Fibroblast of villous mesenchyme (primary cell): ENCODE measurements at places on chromosomes 7 and 10. TPM values are rescaled to one million over a fixed set of nuclear protein-coding genes. Genes with fewer than 3 reads are reported as not detected.
A peak's percentile ranks its signal among the peaks of the same experiment; 100 is the strongest.

DNA sequence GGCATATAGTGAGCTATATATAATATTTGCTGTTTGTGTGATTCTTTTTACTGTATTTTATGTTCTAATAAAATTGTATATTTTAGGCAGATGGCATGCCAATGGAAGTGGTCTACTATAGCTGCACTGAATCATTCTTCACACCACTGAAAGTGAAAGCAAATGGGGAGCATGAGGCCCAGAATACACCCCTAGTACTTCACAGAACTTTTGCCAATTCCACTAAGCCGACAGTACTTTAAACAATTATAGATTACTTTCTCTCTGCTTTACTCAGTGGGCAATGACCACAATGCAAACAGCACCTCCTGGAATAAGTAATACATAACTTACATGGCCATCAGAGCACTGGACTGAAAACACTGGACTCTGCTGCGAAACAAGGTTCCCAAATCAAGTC, 70.2 kb downstream of the ANKRD26 start:
- peak; percentile 8 for DNase-seq

GRCh38 chr7:36806891-36807290, 82.6 kb upstream of the AOAH start:
- DNase-seq, result no peak

DNA sequence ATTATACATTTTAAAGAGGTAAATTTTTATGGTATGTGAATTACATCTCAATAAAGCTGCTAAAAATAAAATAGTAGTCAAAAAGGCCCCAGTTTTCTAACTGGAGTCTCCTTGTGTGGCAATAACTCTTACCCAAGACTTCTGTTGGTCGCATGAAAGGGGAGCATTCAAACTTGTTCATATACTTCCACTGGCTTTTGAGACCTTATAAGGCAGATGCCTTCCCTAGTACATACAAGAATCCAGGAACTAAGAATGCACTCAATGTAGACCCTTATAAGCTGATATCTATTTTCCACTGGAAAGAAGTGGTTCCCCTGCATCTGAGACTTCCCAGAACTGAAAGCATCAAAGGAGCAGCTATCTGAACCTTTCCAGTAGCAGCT, 13.0 kb downstream of the BCAP29 start:
- peak; percentile 7 for DNase-seq

GRCh38 chr7:106114716-106115383, 2.7 kb upstream of the SYPL1 start:
- no peak for DNase-seq

- DNase-seq, result no peak
Observed at GRCh38 chr7:50660040-50660829, 95.0 kb upstream of the DDC start.

GRCh38 chr10:118458957-118459641, 117.0 kb upstream of the FAM204A start:
- DNase-seq, result no peak

DNA sequence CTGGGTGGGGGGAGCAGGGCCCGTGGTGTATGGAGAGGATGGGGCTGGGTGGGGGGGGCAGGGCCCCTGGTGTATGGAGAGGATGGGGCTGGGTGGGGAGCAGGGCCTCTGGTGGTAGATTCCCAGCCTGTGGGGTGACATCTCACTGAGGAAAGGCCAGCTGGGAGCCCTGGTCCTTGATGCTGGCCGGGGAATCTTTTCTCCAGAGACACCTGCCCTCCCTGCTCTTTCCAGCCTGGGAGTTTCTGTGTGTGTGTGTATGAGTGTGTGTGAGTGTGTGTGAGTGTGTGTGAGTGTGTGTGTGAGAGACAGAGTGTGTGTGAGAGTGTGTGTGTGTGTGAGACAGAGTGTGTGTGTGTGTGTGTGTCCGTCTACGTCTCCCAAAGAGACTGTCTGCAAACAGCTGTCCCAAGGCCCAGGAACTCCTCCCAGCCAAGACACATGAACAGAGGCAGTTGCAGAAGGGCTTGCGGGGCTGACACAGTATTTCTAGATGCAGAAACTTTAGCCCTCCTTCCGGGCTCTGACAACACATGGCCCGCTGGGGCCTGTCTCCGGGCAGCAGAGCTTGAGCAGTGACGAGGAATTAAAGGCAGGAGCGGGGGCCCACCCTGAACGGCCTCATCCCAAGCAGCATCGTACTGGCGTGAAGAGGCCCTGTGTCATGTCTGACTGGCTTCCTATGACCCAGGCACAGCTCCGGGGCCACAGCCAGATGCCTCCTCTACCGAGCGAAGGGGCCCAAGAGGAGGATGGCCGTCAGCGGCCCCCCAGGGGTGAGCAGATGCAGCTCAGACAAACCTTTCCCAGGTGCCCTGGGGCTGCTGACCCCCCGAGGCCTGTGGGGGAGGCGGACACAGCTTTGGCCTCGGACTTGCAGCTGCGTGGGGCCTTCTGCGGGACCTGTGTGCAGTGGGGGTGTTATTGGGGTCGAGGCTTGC, 24.3 kb downstream of the FAM20C start:
- peak; percentile 16 for DNase-seq

DNA sequence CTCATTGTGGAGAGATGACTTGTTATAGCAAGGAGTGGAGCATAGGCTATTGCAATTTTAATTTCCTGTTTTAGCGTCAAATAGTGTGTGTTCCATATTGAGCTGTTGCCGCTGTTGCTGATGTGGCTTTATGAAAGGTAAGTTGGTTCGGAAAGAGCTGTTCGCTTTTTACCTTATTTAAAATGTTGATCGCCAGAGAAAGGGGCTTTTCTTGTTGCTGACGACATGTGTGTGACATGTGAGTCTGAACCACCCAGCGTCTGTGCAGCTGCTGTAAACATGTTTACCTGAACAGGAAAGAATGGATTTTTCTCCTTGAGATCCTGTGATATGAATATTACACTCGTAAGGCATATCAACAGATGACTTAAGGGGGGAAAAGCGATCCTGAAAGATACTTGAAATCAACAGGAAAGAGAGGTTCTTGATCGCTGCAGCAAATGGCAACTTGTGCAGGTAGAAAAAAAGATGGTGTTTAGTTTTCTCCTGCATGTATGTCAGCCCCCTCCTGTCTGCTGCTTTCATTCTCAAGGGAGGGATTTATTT, 2.5 kb downstream of the ZEB1 start:
- peak; percentile 38 for DNase-seq

DNA sequence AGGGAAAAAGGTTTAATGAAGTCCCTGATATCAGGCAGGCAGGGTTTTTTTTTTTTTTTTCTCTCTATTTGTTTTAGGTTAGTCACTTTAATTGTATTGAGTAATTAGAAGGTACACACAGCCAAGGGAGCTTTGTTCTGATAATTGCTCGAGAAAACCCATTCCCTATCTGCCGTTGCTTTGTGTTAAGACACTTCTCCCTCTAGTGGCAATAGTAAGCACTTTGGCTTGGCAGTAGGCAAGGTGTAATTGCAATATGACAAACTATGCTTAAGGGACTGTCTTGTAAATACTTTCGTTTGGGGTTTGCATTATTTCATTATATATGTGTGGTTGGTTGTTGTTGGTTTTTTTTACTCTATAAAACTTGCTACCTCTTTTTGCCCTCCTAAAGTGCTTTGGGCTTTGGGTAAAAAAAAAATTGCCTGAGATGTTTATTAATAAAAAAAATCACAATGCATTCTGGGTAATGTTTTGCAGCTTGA, 113.4 kb downstream of the BTRC start:
- peak; percentile 77 for DNase-seq

- peak; percentile 47 for DNase-seq
Observed at GRCh38 chr7:1951159-1951536, 281.1 kb downstream of the ELFN1 start.

GRCh38 chr7:71598553-71598952, 466.6 kb downstream of the GALNT17 start:
- DNase-seq, result no peak

DNA sequence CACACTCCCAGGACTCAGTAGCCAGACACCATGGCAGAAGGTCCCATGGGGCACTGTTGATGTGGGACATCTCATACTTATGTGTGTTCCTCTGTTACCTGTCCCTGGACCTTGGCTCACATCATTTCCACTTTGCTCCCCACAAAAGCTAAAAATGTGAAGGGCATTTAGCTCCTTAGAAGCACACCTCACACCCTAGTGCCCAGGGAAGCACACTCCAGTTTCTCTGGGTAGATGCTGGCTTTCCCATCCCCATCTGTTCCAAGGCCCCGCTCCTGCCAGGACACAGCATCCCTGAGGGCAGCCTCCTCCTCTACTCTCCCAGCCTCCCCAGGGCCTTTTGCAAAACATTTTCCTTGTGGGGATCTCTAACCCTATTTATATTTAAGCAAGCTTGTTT, 572.4 kb upstream of the MGMT start:
- no peak for DNase-seq

- no peak for DNase-seq
Observed at GRCh38 chr10:7441403-7442147, 30.7 kb upstream of the SFMBT2 start.

DNA sequence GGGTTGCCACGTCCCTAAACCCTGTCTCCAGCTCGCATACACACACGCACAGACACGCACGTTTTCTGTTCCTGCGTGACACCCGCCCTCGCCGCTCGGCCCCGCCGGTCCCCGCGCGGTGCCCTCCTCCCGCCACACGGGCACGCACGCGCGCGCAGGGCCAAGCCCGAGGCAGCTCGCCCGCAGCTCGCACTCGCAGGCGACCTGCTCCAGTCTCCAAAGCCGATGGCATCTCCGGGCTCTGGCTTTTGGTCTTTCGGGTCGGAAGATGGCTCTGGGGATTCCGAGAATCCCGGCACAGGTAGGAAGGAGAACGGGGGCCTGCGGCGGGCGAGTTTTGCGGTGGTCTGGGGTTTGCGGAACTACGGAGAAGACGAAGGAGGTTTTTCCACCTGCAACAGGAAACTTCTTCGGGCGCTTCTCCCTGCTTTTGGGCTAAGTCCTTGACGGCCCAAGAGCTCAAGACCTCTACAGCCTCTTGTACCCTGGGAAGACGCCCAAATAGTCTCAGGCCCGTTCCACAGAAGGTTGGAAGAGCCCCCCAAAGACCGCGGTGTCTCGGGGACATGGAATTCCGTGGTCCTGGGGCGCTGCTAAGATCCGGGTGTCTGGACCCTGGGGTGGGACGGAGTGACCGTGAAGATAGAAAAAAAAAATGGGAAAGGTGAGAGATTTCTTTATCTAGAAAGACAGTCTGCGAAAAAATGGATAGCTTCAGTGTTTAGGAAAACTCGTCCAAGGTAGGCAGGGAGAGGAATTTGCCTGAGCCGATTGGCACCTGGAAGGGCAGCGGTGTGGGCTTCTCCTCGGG, at the start of gene GAD2:
GAD2 (plus strand) TSS at position 190 of the 811 bp plus-strand sequence; CDS start at position 226, 36 bp downstream.
- DNase-seq, result no peak

DNA sequence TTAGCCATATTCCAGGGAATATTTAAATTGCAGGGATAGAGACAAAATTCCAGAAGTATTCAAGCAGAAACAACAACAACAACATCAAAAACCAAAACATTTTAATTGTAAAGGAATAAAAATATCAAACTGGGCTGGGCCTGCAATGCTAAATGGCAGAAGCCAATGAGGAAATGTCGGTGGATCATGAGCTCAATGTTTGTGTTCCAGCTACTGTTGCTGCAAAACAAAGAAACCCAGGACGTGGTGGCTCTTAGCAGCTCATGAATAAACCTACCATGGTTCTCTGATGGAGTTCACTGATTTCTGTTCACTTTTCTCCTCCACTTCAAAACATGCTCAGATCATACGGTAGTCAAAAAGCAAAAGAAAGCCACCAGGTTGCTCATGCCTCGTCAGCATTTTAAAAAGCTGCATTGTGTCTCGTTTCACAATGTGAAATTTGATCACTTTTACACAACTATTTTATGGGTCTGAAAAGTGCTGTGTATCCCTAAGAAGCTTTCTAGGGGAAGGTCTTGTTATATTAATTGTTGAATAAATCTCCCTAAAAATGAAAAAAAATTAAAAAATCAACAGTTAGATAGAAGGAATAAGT, 54.0 kb downstream of the ASNS start:
- no peak for DNase-seq

GRCh38 chr7:20114468-20114867, 102.7 kb downstream of the MACC1 start:
- no peak for DNase-seq

- DNase-seq, result no peak
Observed at GRCh38 chr7:93856323-93856722, 34.2 kb downstream of the TFPI2 start.

- no peak for DNase-seq
Observed at GRCh38 chr7:3175285-3175902, 125.7 kb upstream of the SDK1 start.

- DNase-seq, result no peak
Observed at GRCh38 chr7:129169171-129169671, 19.2 kb upstream of the SMO start.

DNA sequence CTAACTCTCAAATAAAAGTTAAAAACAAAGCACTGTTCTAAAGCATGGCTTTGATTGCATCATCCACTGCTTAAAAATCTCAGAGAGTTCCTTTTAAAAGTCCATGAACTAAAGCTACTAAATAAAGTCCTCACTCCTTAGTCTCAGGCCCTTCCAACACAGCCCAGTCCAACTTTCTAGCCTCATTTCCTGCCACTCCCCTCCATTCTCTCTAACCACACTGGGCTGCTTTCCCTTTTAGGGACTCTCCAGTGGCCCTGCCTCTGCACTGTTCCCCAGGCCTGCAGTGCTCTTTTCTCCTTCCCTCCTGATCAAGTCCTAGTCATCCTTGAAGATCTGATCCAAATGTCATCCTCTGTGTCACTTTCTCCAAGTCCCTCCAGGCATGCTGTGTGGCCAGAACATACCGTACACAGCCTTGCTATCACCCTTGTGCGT, 56.9 kb upstream of the PPP1R3C start:
- DNase-seq, result peak; percentile 31

DNA sequence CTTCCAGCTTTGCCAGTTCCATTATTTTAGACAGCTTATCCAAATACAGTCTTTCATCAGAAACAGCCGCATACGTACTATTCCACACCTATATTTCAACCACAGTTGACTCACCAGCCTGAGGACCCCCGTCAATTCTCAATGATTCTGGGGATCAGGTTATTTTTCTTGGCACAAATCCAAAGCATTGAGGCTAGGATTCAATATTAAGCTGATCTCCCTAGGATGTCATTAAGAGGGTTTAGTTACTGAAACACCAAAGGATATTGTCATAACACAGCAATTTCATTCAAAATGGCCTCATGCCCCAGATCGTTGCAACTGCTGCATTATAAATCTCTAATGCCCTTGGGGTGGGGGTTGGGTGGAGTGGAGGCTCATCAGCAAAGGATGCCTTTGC, 214.6 kb downstream of the PTEN start:
- DNase-seq, result no peak

Gene CEP55
- total RNA-seq, result 20.0 and 35.0 TPM in 2 replicates

Gene C10orf105
- under 0.01 TPM in 1 of 2 replicates, not detected in the other for total RNA-seq

Gene CFTR
- 0.43 and 0.64 TPM in 2 replicates for total RNA-seq

Gene ACSL5
- total RNA-seq, result 3.5 and 8.6 TPM in 2 replicates

Gene CCL24
- total RNA-seq, result not detected in 2 replicates

Gene DRGX
- total RNA-seq, result not detected in 2 replicates

Gene KLLN
- total RNA-seq, result 0.86 and 0.97 TPM in 2 replicates

Gene CAV1
- 288 and 887 TPM in 2 replicates for total RNA-seq

Gene TCF7L2
- total RNA-seq, result 7.1 and 12.5 TPM in 2 replicates

Gene AASS
- 36.4 and 63.0 TPM in 2 replicates for total RNA-seq

Gene CD36
- total RNA-seq, result 1.3 and 4.3 TPM in 2 replicates

Gene PKD1L1
- 0.32 and 0.43 TPM in 2 replicates for total RNA-seq

Gene MYO1G
- under 0.01 TPM in 2 replicates for total RNA-seq

Gene ECHS1
- total RNA-seq, result 50.3 and 59.6 TPM in 2 replicates

Gene MMP21
- total RNA-seq, result not detected in 2 replicates

Gene KAZALD1
- 9.1 and 9.3 TPM in 2 replicates for total RNA-seq

Gene GPR15LG
- not detected in 2 replicates for total RNA-seq

Gene GRK5
- total RNA-seq, result 15.5 and 16.0 TPM in 2 replicates
